Hepatic stellate cell (primary cell): ENCODE measurements at places on chromosomes 11 and 22.

DNA sequence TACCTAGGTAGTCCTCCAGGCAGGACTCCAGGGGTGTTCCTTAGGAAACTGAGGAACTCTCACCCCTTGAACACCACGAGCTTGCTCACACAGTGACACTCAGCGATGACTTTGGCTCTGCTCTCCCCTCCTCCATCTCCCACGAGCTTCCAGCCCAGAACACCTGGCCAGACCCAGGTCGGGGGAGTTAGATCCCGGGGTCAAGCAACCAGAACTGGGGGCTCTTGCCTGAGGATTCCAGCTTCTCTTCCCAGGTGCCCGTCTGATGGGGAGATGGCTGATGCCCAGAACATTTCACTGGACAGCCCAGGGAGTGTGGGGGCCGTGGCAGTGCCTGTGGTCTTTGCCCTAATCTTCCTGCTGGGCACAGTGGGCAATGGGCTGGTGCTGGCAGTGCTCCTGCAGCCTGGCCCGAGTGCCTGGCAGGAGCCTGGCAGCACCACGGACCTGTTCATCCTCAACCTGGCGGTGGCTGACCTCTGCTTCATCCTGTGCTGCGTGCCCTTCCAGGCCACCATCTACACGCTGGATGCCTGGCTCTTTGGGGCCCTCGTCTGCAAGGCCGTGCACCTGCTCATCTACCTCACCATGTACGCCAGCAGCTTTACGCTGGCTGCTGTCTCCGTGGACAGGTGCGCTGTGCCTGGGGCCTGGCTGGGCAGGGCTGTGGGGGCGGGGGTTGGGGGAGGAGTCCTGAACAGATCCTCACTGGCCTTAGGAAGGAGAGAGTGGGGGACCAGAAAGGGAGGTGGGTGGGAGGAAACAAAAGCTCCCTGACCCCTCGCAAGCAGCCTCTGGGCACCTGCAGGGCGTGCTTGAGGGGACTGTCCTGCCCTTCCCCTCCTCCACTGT, at the start of gene GALR3:
GALR3 (plus strand) TSS at position 249 of the 852 bp plus-strand sequence; CDS start at position 274, 25 bp downstream.
- DNase-seq: no peak

DNA sequence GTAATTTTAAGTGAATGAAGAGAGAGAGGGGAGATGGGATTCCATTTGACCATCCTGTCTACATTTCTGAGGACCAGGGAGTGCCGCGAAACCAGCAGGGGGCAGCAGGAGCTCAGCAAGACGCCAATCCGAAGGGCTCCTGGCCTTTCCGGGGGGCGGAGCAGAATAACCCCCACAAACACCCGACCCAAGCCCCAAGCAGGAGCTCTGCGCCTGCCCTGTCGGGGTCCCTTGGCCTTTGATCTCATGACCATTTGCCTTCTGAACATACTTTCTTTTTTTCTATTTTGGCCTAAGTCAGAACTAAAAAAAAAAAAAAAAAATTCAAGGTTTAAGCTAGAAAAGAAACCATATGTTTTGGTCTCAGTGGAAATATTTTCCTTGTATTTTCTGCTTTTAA, 21.9 kb upstream of the SCN2B start:
- DNase-seq: peak; percentile 49

DNA sequence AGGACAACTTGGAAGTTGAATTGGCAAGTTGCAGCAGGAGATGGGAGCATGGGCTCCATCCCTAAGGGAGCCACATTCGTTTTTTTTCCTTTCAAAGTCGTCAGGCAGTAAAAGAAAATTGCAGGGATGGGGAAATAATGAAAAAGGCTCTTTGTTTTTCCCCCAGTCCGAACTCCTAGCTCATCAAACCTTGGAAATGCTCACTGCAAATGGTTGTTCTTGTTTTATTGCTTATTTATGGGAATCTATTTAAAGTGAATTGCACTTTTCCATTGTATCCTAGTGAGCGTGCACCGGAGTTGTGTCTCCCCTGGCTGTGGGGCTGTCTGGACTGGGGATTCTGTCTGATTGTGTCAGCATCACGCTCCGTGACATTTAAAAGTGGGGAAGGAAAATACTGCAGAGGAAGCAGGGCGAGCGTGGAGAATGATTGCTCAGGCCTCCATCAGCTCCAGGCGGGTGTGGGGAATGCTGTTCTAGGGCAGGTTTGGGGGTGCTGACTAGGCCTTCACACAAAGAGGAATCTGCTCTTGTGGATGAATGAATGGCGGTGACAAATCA, 306.4 kb downstream of the KIRREL3 start:
- DNase-seq: no peak

DNA sequence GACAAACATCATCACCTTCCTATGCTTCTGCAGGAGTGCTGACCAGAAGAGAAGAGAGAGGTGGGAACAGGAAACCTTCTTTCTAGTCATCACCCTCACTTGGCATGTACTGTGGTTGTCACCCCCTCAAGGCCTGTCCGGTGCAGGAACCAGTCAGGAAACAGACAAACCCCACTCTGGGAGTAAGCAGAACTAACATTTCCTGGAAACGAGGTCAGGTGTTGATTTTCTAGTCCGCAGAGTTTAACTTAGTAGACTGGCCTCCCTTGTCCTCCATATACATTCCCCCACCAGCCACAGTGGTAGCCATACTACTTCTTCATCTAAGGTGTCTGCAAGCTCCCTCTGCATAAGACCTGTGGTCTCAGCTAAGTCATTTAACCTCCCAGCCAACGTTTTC, 80.7 kb upstream of the NCAM1 start:
- no peak for DNase-seq

GRCh38 chr11:28767574-28767973, 659.4 kb downstream of the METTL15 start:
- peak; percentile 21 for DNase-seq

DNA sequence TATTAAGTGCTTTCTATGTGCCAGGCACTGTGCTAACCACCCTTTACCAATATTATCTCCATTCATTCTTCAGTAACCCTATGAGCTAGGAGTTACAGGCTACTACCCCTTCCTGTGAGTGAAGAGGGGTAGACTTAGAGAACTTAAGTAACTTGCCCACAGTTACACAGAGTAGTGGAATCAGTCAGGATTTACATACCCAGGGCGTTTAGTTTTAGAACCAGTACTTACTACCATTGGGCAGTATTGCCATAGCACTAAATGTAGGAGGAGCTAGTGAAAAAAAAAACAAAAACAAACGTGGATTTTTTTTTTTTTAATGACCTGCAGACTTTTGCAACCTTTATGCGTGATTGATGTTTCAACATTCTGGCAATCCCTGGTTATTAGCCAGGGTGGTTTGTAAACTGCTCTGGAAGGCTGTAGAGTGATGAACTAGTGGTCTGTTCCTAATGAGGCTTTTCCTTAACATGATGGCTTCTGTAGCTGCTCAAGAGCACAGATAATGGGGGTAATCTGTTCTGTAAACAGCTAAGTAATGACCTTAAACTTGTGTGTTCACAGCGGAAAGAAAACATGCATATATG, 11.4 kb downstream of the TBCEL start:
- DNase-seq: no peak

DNA sequence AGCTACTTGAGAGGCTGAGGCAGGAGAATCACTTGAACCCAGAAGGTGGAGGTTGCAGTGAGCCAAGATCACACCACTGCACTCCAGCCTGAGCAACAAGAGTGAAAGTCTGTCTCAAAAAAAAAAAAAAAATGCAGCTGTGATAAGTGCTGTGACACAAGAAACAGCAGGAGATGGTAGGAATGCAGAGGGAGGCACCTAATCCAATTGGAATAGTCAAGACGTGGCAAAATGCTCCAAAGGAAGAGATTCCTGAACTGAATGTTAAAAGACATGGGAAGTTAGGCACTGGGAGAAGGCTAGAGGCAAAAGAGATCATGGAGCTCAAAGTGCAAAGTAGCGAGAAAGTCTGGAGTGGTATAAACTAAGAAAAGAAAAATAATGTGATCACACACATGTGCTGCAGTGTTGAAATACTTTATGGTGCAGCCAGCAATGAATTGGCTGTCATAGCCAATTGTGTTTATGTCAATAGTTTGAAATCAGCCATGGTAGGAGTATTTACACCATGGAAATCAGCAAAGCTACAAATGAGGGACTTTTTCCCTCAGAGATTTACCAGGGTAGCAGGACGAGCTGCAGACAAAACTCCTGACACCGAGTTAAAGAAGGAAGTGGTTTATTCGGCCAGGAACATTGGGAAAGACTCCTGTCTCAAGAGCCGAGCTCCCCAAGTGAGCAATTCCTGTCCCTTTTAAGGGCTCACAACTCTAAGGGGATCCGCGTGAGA, 40.9 kb upstream of the LIPT2 start:
- no peak for DNase-seq

- no peak for DNase-seq
Measured at GRCh38 chr11:36386411-36386810, 90.3 kb downstream of the PRR5L start.

DNA sequence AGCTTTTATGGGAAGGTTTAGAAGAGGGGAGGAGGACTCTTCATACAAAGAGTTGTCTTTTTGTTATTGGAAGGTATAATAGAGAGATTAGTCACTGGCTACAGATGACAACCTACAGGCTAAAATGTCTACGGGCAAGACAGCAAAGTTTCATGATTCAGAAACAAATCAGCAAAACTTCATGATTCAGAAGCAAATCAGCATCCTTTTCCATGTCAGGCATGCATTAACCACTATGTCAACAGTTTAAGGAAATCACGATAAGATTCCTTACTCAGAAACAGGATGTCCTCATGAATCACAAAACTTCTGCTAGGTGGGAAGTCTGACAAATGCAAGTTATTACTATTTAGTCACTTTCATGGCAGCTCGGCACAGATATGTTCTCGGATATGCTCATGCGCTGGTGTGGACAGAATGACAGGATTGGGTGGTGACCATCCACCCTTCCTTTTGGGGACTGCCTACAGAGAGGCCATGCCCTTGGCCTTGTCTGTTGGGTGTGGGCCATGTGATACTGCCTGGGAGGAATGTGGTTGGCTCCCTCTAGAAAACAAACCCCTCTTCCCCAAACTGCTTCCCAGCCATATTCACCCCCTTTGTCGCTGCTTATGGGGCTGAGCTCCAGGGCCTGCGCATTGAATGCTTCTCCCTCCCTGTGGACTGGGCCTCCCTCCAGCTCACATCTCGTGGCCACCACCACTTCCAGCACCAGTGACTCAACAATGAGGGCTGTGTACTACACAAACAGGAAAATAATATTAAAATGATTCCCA, 10.1 kb downstream of the C11orf91 start:
- peak; percentile 68 for DNase-seq

- DNase-seq: no peak
Measured at GRCh38 chr11:1476940-1477736, 9.4 kb downstream of the MOB2 start.

DNA sequence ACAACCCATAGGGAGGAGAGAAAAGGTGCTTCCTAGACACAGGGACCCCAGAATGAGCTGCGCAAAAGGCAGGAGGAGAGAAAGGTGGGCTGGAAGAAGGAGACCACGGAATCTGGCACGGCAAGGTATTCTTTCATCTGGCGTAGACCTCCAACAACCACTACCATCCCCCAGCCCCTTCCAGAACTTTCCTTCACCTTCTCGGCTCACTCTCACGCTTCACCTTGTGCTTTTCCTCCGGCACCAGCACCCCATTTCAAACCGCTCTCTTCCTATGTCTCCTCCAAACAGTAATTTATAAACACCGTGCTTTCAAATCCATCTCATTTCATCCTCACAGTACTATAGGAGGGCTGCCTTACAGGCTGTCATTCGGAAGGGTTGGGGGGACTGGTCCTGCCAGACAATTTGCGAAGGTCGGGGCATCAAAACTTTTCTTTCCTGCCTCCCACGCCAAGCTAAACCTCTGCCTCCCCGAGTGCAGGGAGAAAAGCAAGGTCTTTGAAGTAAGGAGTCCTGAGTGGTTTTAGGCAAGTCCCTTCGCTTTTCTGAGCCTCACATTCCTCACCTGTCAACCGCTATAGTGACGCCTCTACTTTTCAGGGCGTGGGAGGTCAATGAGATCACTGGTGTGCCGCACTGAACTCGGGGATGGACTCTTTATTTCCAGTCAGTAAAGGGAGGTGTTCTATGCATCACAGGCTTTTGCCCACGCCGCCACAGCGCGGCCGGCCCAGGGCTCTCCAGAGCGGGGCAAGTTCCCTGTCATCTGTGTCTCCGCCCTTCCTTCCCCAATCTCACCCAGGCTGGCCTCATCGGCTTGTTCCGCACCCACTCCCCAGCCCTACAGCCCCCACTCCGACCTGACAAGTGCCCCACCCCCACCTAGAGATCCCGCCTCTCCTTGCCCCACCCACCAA, 800 bp downstream of the KCTD21 start:
- DNase-seq: peak; percentile 63

GRCh38 chr11:126601550-126602215, 246.2 kb downstream of the ST3GAL4 start:
- DNase-seq: no peak

- no peak for DNase-seq
Measured at GRCh38 chr11:64353715-64354506, 5.1 kb upstream of the RPS6KA4 start.

- DNase-seq: no peak
Measured at GRCh38 chr11:28257761-28258160, 149.6 kb downstream of the METTL15 start.

DNA sequence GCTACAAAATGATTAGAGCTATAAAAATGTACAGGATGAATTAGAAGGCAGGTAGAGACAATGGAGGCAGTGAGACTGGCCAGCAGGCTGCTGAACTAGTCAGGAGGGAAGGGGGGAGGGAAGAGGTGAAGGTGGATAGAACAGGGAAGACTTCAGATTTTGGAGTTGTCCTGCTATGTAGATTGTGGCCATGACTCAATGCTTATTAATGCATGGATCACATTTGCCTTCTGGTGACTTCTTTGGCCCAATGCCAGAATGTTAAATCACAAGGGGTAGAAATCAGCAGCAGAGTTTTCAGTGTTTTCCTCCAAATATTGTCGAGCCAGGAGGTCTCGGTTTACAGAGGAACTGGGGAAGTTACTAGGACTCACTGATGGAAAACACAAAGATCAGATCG, 346.6 kb downstream of the AASDHPPT start:
- peak; percentile 5 for DNase-seq

DNA sequence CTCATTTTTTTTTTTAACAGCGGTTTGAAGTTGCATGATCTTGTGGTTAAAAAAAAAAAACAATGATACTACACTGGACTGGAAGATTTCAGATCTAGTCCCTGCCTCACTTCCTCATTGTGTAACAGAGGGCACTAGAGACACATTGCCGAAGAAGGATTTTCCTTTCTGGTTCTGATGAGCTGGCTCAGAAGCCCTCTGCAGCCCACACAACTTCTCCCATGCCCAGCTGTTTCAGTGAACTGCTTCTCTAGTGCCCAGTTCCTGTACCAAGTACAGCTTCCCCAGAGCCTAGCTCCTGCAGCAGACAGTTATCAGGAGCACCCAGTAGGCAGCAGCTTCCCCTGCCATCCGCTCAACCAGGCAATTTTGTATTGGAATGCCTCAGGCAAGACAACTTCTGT, 29.5 kb upstream of the ANO5 start:
- DNase-seq: no peak

- peak; percentile 75 for DNase-seq
Measured at GRCh38 chr11:33829430-33830141, 55.3 kb upstream of the FBXO3 start.

DNA sequence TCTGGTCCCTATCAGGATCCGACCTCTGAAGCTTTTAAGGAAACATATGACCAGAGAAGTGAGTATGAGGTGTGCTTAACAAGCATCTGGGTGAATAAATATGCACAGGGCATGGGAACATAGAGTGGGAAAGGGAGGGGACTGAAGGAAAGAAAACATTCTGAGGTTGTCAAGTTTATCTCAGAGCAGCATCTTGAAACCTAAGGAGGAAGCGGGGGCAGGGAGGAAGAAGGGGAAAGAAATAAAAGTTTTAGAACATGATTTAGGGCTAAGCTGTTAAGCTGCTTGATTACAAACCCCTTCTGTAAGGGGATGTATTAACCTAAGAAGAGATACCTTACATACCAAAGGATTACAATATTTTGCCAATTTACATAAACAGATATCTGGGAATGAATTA, 24.0 kb upstream of the SC5D start:
- no peak for DNase-seq
